ENCODE measurements at places on chromosomes 5 and 9. TPM values are rescaled to one million over a fixed set of nuclear protein-coding genes. Genes with fewer than 3 reads are reported as not detected.
A peak's percentile ranks its signal among the peaks of the same experiment; 100 is the strongest.

GRCh38 chr5:104412649-104413240, 850.2 kb upstream of the NUDT12 start:
- H3K27ac ChIP-seq, result no peak overlapping the region
- H3K36me3 ChIP-seq, result no peaks in the 10 kb centered on the region
- H3K4me3 ChIP-seq, result no peak overlapping the region

DNA sequence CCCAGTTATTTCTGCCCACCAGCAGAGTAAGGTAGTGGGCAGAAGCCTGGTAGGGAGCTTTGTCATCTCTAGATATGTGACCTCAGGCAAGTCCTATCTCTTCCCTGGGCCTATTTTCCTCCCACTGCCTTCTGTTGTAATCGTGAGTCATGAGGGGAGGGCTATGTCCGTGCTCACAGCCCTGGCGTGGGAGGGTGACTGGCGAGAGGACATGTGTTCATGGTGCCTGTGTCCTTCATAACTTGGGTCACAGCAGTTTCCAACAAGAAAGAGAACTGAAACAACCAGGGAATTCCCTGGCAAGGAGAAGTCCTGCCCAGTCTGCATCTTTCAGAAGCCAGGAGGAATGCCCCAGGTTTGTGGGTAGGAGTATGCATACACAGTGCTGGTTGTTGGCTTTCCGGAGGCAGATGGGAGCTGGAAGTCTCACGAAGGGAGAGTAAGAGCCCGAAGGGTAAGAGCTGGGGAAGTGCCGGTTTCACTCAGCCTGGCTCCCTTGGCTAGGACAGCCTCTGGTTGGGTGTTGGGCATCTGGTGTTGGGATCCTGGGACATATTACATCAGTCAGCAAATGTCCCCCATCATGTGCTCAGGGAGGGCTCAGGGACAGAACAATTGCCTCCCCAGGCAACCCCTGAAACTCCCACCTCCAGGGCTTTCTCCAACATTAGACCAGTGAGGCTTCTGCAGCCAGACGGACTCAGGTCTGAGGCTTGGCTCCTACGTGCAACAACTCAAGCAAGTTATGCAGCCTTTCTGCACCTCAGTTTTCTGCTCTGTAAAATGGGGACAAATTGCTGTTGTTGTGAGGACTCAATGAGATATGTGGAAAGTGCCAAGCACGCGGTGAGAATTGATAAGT, 4.3 kb upstream of the TIFAB start:
- peak; percentile 30 for DNase-seq
- H3K4me1 ChIP-seq, result no peaks in the 10 kb centered on the region
- H3K27ac ChIP-seq, result no peak overlapping the region
- H3K27me3 ChIP-seq, result peaks cover 14% of the 10 kb centered on the region
- H3K36me3 ChIP-seq, result no peaks in the 10 kb centered on the region

GRCh38 chr9:130137641-130138081, 34.5 kb upstream of the NCS1 start:
- H3K4me3 ChIP-seq, result no peak overlapping the region
- peaks cover 26% of the 10 kb centered on the region for H3K36me3 ChIP-seq
- no peaks in the 10 kb centered on the region for H3K27me3 ChIP-seq
- H3K4me1 ChIP-seq, result peaks cover 49% of the 10 kb centered on the region
- peak overlapping the region; percentile 66 for H3K27ac ChIP-seq

The FSTL4 gene
- total RNA-seq, result not detected

DNA sequence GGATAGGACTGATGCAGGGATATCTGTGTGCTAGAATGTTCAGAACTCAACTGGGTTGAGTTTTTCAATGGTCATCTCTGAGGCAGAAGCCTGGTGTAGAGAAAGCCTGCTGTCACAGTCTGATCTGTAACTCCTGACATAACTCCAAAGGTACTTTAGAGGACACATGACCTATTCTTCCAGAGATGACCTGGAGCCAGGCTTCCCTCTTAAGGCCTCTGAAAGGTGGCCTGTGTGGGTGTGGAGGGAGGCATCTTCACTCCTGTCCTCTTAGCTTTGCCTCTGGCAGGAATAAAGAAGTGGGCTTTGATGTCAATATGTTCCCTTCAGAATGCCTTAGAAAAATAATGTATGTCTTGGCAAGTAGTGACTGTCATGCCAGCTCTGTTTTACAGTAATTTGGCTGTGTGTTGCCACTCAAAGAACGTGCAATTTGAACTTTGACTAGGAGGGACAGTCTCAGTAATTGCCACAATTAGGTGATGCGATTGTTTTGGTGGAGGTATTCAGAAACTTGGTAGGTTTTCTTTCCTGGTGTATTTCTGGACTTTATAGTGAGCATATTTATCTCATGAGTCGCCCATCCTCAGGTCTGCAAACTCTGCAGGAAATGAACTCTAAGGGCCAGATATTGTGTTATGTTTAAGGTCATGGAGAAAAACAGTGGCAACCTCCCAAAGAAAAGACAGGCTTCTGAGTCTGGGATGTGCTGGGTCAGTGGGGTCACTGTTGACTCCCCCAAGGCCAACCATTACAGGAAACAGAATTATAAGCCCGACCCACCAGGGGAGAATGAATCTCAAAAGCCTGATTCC, 3.2 kb upstream of the C5orf63 start:
- peaks cover 10% of the 10 kb centered on the region for H3K4me1 ChIP-seq
- H3K27me3 ChIP-seq, result no peaks in the 10 kb centered on the region
- no peak overlapping the region for H3K4me3 ChIP-seq
- DNase-seq, result no peak

DNA sequence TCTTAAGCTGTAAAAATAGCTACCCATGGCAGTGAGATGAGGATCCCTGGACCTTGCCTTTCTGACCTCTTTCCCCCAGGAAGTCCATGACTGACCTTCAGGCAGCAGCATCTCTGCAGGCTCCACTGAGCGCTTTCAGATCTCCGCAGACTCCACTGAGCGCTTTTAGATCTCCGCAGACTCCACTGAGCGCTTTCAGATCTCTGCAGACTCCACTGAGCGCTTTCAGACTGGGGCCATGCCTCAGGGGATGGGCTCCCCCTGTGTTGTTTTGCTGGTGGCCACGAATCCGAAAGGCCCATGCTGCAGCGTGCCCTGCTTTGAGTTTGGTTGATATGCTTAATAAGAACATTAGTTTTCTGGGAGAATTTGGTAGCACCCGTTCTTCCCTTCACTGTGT, 254.2 kb downstream of the FANCC start:
- no peak for DNase-seq
- H3K27me3 ChIP-seq, result no peaks in the 10 kb centered on the region
- H3K4me1 ChIP-seq, result no peaks in the 10 kb centered on the region
- H3K4me3 ChIP-seq, result no peak overlapping the region

DNA sequence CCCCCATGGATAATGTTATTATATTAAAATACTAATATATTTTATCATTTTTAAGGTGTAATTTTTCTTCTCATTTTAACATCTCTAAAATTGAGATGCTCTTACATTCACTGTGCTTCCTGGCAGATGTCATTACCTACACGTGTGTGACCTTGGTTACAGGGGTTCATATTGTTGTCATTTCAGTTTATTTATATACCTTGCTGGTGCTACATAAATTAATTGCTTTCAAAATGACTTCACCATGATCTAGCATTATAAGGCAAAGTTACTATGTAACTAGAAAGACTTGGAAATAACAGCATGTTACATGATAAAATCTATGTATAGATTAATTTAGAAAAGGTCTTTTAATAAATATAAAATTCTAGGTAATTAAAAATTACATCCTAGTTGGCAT, 60.9 kb downstream of the ARHGEF28 start:
- DNase-seq, result no peak
- no peak overlapping the region for H3K4me3 ChIP-seq
- no peaks in the 10 kb centered on the region for H3K4me1 ChIP-seq

The FAM81B gene
- total RNA-seq, result not detected

- peak overlapping the region; percentile 87 for H3K27ac ChIP-seq
- peak; percentile 54 for DNase-seq
- H3K4me1 ChIP-seq, result peaks cover 44% of the 10 kb centered on the region
- peaks cover 10% of the 10 kb centered on the region for H3K36me3 ChIP-seq
- H3K4me3 ChIP-seq, result peak overlapping the region; percentile 84
Measured at GRCh38 chr5:61332358-61332749, 296 bp downstream of the ZSWIM6 start.

DNA sequence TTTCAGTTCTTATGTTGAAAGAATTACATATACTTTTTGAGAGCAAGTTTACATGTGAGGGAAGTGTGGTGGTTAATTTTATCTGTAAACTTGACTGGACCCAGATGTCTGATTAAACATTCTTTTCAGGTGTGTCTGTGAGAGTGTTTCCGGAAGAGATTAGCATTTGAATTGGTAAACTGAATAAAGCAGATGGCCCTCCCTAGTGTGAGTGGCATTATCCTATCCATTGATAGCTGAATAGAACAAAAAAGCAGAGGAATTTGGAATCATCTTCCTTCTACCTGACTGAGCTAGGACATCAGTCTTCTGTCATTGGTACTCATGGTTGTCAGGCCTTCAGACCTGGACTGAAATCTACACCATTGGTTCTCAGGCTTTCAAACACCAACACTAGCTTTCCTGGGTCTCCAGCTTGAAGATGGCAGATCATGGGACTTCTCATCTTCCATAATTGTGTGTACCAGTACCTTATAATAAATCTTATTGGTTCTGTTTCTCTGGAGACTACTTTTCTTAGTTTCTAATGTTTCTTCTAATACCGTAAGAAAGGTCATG, 36.6 kb downstream of the NREP start:
- no peak for DNase-seq
- no peak overlapping the region for H3K4me3 ChIP-seq
- no peaks in the 10 kb centered on the region for H3K4me1 ChIP-seq

The PCDHGC4 gene
- not detected for total RNA-seq

DNA sequence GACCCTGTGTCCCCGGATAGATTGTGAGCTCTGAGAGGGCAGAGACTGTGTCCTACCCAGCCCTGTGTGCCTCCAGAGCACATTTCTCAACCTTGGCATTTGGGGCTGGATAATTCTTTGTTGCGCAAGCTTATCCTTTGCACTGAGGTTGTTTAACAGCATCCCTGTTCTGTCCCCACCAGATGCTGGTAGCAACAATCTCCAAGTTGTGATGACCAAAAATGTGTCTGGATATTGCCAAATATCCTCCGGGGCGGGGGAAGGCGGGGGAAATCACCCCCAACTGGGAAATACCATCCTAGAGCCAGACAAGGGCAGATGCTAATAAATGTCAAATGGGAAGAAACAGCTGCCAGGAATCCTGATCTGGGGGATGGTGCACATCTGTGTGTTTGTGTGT, 24.0 kb upstream of the TNIP1 start:
- no peak overlapping the region for H3K27ac ChIP-seq
- H3K4me3 ChIP-seq, result no peak overlapping the region
- no peak for DNase-seq
- H3K36me3 ChIP-seq, result peaks cover 63% of the 10 kb centered on the region
- peaks cover 6% of the 10 kb centered on the region for H3K4me1 ChIP-seq
- no peaks in the 10 kb centered on the region for H3K27me3 ChIP-seq

The EGFLAM gene
- not detected for total RNA-seq

DNA sequence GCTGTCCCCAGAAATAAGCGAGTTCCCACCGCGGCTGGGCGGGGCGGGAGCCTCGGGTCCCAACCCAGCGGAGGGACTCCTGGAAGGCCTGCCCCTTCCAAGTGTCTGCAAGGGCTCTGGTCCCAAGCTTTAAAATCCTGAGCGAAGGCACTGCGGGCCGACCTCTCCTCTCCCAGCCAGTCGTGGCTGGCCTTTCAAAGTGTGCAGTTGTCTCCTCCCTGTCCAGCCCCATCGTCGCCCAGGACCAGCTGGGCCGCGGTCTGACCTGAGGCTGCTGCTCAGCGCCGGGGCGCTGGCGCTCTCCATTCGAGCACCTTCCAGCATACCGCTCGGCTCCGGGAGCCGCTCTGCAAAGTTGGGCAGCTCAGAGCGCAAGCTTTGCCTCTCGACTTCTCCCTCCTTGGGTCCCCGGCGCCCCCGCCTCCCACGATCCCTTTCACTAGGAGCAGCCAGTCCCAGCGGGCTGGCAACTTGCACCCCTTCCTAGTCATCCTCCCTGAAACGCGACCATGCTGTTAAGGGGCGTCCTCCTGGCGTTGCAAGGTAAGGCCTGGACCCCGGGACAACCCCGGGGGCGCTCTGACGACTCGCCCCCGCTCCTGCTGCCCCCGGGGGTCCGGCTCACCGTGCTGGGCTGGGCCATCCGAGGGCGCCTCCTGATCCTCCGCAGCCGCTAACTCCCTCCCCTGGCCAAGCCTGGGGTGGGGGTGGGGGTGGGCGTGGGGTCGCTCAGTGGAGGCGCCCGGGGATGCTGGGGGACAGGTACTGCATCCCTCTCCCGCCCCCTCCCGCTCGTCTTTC, at the start of gene MAMDC2:
Gene MAMDC2 (plus strand): TSS at position 160 of the 801 bp plus-strand sequence. CDS start 350 bp downstream, at position 510.
- peaks cover 43% of the 10 kb centered on the region for H3K27me3 ChIP-seq
- H3K4me3 ChIP-seq, result peak within 1 kb of the TSS; percentile 14
- no peaks in the 10 kb centered on the region for H3K36me3 ChIP-seq
- no peak within 1 kb of the TSS for H3K27ac ChIP-seq

The SLC45A2 gene
- not detected for total RNA-seq

GRCh38 chr5:175718401-175719108, 60.7 kb downstream of the HRH2 start:
- H3K36me3 ChIP-seq, result peaks cover 10% of the 10 kb centered on the region
- H3K4me3 ChIP-seq, result no peak overlapping the region
- H3K27ac ChIP-seq, result no peak overlapping the region
- peaks cover 4% of the 10 kb centered on the region for H3K4me1 ChIP-seq

DNA sequence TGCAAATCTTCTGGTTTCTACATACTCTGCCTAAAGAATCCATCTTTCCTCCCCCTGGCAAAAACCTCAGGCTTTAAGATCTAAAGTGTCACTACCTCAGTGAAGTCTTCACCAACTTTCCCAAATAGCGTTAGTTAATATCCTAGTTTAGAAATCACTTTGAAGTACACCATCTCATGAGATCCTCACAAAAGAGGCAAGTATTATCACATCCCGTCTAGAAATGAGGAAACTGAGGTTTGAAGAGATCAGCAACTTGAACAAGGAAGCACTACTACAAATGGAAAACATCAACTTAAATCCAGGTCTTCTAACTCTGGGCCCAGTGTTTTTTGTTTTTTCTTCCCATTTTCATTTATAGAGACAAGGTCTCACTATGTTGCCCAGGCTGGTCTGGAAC, 4.6 kb downstream of the AP3B1 start:
- no peaks in the 10 kb centered on the region for H3K27me3 ChIP-seq
- DNase-seq, result no peak
- H3K36me3 ChIP-seq, result peaks cover 10% of the 10 kb centered on the region
- no peak overlapping the region for H3K4me3 ChIP-seq

GRCh38 chr9:112725961-112726360, 8.0 kb upstream of the INIP start:
- H3K4me1 ChIP-seq, result no peaks in the 10 kb centered on the region
- H3K4me3 ChIP-seq, result no peak overlapping the region
- DNase-seq, result no peak

All from activated CD4-positive, alpha-beta memory T cell treated with anti-CD3 and anti-CD28 coated beads for 36 hours (primary cell).